Stimulated activated CD4-positive, alpha-beta T cell treated with anti-CD3 and anti-CD28 coated beads, Interleukin-15, amount 100 ng/mL, for 1 hour (primary cell): ENCODE measurements at places on chromosomes 4 and X.

GRCh38 chrX:14916017-14916674 lies 42.9 kb downstream of the MOSPD2 start:
- DNase-seq = no peak

DNA sequence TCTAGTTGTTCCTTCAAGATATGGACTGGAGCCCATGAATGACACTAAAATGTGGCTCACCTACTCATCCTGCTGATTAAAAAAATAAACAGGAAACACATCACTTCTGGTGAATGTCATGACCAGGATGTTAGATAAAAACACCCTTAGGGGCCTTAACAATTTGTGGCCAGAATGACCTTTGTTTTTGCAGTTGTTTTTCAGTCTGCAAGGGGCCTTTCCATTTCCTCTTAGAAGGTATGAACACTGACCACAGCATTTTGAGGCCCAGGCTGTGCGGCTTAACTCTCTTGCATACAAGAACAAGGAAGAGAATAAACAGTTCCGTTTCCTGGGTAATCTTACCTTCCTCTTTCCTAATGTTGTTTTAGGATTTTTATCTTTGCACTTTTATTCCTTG lies 113.2 kb downstream of the IL1RAPL2 start:
- no peak for DNase-seq

DNA sequence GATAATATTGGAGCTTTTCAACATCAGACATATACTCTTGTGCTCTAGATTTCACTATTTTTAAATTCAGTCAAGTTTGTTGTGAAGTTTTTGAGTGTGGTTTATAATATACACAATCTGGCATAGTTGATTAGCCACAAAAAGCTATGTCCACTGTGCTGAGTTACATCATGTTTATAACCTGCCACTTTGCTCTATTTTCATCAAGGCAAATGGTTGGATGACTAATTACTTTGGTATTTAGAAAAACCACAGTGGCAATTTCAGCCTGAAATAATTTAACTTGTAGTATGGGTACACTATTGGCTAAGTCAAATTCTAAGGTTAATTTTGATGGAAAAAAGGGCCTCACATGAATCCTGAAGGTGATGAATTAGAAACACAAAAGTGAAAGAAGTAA lies 262.6 kb downstream of the C4orf33 start:
- DNase-seq = no peak

- no peak for DNase-seq
Measured at GRCh38 chr4:180081072-180081471, 2162.1 kb upstream of the TENM3 start.

DNA sequence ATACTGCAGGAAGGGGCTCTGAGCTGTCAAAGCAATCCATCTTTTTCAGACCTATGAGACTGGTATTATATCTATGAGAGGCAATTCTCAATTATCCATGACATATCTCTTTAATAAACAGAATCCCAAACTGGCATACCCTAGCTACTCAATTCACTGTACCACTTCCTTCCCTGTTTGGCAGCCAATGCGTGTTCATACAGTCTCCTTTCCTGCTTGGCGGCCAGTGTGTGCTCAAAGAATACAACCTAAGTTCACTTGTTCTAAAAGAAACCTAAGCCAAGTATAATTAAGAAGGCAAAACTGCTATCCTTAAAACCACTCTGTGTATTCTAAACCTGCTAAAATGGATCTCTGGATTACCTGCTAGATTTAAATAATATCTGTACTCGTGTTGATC lies 38.3 kb downstream of the ARHGEF9 start:
- no peak for DNase-seq

DNA sequence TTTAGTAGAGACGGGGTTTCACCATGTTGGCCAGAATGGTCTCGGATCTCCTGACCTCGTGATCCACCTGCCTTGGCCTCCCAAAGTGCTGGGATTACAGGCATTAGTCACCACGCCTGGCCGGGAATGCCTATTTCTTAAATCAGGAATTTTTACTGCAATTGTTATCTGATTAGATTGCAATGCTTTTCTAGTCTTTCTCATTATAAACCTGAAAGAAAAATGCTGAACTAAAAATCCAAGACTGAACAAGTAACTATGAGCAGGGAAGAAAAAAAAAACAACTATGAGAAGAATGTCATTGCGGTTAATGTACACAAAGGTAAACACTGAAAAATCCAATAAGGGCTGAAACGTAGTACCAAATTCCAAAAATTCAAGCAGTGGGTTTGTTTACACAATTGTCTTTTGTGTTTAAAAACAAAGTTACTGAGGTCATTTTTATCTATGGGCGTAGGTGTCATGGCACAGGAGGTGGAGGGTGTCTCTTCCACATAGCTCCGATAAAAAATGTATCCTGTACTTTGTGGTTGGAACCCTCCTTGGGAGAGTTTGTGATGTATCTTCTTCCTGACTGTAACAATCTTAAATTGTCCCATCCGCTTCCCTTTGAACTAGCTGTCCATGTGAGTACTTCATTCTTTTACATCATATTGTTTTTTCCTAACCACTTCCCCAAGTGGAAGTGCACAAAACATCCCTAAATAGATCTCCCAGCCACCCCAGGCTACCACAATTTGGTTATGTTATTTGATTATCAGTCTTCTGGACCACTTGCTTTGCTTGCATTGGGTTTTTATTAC lies 11.1 kb upstream of the TMEM156 start:
- DNase-seq = no peak

DNA sequence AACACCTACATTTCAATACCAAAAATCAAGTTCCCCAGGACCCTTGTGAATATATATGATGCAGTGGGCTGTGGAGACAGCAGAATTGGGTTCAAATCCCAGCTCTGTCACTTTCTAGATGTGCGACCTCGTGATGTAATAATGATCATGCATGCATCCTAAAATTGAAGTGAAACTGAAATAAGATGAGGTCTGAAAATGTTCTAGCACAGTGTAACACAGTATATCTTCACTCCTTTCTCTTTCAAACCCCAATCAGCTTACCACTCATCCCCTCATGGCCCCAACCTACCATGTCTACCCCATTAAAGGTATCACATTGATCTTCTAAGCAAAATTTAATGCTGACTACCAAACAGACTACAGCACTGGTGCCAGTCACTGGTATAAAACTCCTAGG lies 69.9 kb upstream of the BRS3 start:
- DNase-seq = no peak

DNA sequence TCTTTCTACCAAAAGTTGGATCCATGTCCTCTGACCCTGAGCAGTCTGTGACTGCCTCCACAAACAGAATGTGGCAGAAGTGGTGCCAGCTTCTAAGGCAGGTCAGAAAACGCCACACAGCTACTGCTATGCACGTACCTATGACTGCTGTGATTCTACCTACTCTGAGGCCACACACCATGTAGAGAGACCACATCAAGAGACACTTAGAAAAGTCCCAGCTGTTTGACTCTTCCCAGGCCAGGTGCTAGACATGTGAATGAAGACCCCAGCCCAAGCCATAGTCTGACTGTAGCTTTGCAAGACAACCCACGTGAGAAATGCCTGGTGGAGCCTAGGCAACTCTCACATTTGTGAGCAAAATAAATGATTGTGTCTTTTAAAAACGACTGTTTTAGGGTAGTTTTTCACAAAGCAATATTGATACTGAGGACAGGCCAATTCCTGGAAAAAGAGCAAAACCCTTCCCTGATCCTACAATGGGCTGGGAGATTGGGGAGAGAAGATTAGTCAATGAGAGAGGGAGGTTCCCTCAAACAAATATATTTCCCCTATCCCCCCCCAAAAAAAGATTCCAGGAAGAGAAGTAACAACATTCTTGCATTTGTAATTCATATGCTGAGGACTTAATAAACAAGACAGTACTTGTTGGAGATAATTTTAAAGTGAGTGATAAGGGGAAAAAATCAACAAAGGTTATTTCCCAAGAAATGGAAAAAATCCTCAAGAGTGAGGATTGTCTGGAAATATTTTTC lies 33.3 kb downstream of the FRYL start:
- no peak for DNase-seq
